Uterine smooth muscle cell (primary cell): ENCODE measurements at places on chromosomes 5 and 9. TPM values are rescaled to one million over a fixed set of nuclear protein-coding genes. Genes with fewer than 3 reads are reported as not detected.

Gene BASP1
- 128 and 163 TPM in 2 replicates for total RNA-seq

Gene EPB41L4B
- 0.11 and 0.12 TPM in 2 replicates for total RNA-seq

Gene CATSPER3
- total RNA-seq, result 0.12 and 0.22 TPM in 2 replicates

Gene NOTCH1
- 10.7 and 24.4 TPM in 2 replicates for total RNA-seq

Gene OTULINL
- total RNA-seq, result 3.4 and 6.8 TPM in 2 replicates

Gene TOR1B
- total RNA-seq, result 38.0 and 38.7 TPM in 2 replicates

Gene FRMPD1
- under 0.01 TPM in 1 of 2 replicates, not detected in the other for total RNA-seq

Gene APBB3
- 17.2 and 26.0 TPM in 2 replicates for total RNA-seq

Gene MYOZ3
- 0.22 TPM in 1 of 2 replicates, not detected in the other for total RNA-seq

Gene SPOUT1
- total RNA-seq, result 19.5 and 20.2 TPM in 2 replicates

Gene FAT2
- total RNA-seq, result under 0.01 TPM in 2 replicates

Gene C1QTNF3
- 1.00 and 1.4 TPM in 2 replicates for total RNA-seq

Gene LRRC8A
- 29.1 and 36.1 TPM in 2 replicates for total RNA-seq

Gene ZNF782
- 3.3 and 3.4 TPM in 2 replicates for total RNA-seq

Gene NEUROG1
- not detected in 2 replicates for total RNA-seq

Gene WNT8A
- total RNA-seq, result not detected in 2 replicates

Gene CTSV
- total RNA-seq, result 0.62 and 0.89 TPM in 2 replicates

Gene WNK2
- total RNA-seq, result 0.11 and 0.25 TPM in 2 replicates

Gene SPINK13
- 0.22 and 0.37 TPM in 2 replicates for total RNA-seq

Gene PURA
- total RNA-seq, result 13.8 and 22.7 TPM in 2 replicates

Gene VAV2
- total RNA-seq, result 17.4 and 17.8 TPM in 2 replicates

Gene CD274
- 10.5 and 17.7 TPM in 2 replicates for total RNA-seq

Gene APBA1
- 9.2 and 14.4 TPM in 2 replicates for total RNA-seq

Gene CARTPT
- not detected in 2 replicates for total RNA-seq

Gene TAF11L10
- not detected in 2 replicates for total RNA-seq

Gene KIAA1191
- 65.5 and 68.2 TPM in 2 replicates for total RNA-seq

Gene PCDHGC5
- 2.3 and 2.9 TPM in 2 replicates for total RNA-seq

Gene CEL
- total RNA-seq, result 0.12 TPM in 1 of 2 replicates, not detected in the other

Gene BICD2
- total RNA-seq, result 48.1 and 63.9 TPM in 2 replicates

Gene PCDHB2
- total RNA-seq, result 0.55 and 2.0 TPM in 2 replicates
